ENCODE measurements at places on chromosomes 3 and 15.

GRCh38 chr15:35980719-35981118 lies 434.8 kb upstream of the DPH6 start:
- no peak for DNase-seq

DNA sequence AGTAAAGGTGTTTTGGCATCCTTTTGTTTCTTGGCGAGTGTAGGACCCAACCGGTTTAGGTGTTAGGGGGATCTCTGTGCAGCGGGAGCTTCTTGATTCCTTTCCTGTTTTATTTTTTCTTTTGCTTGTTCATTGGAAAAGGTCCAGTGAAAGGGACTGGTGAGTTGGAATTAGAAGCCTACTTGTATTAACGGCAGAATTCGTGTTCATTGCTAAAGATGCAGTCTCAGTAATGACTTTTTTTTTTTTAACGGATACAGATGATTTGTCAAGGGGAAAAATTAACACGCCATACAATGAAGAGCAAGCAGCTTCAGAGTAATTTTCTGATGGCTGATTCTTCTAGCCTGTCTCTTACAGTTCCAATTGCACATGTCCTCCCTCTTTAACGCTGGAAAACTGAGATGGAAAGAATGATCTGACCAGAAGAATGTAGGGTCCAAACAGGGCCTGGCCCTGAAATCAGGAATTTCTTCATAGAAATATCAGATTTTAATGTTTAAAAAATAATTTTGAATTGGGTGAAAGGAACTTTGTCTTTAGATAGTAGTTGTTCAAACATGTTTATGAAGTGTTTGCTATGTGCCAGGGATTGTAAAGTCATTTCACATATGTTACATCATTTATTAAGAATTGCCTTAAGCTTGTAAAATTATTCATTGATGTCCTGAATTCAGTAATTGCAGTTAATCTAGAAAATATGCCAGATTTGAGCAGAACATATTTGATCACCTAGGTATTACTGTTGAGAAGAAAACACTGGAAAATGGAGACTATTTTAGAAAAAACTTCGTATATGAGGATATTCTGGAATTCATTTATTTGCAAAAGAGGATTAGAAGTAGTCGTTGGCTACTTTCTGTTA lies 1.4 kb downstream of the MAPK6 start:
- DNase-seq: no peak

DNA sequence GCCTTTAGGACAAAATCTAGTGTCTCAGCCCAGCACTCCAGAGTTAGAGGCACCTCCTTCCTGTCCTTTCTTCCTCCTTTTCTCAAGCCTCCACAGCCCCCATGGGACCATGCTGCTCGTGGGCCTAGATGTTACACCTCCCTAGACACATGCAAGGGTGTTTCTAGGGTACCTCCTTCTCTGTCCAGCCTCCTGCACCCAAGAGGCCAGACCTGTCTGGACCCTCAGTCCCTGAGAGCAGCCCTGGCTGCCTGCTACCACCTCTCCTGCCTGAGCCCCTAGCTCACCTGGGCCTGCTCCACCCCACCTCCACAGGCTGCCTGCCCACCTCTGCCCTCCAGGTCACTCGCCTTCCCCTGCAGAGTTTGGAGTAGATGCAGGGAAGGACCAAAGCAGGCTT lies 5.2 kb downstream of the LOXL1 start:
- DNase-seq: no peak

DNA sequence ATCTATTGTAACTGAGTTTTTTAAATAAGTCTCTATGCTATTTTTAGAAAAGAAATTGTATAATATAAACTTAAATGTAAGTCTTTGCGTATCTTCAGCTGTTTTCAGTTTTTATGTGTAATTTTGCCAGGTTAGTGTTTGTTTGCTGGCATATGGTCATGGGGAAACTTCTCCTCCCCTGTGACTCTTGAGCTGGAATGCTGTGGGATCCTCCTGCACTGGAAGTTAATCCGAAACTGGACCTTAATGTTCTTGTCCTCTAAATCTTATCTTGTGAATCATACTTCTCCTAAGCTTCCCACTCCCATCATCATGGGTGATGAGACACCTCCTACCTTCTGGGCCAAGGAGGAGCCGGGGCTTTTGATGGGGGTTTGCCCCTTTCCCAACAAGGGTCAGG lies 52.4 kb upstream of the CHST2 start:
- no peak for DNase-seq

GRCh38 chr15:72934921-72935320 lies 117.3 kb upstream of the NEO1 start:
- DNase-seq: no peak

GRCh38 chr3:178849199-178849910 lies 222.3 kb downstream of the ZMAT3 start:
- DNase-seq: peak; percentile 26

GRCh38 chr3:126439968-126440708 lies 35.6 kb downstream of the ZXDC start:
- no peak for DNase-seq

DNA sequence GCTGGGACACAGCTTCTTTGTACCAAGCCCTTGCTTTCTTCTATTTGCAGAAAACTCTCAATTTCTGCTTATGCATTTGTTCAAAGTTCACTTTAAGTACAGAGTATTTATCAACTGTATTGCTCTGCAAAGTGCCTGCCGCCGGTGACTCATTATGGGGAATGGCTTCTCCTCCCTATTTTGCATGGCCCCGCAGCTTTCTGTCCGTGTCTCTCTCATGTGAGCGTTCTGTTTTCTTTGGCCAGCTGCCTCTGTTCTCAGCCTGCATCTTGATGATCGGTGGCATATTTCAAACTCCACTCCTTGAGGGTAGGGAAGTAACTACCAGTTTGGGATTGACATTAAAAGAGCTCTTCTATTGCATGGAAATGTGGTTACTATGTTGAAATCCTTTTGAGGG lies 28.6 kb upstream of the ST8SIA2 start:
- DNase-seq: no peak

DNA sequence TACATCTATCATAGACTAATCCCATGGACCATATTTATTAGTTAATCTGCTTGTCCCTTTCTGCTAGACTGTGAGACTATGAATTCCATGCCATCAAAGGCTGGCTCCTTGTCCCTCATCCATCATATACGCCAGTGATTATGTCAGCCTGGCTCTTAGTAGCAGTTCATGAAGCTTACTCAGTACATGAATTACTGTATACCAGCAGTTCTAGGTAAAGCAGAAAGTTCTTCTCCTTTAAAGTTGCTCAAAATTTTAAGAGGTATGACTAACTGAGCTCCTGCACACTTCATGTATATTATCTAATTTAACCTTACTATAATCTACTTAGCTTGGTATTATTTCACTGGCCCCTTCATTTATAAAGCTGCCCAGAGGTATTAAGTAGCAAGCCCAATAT lies 190.9 kb upstream of the TBL1XR1 start:
- DNase-seq: no peak

DNA sequence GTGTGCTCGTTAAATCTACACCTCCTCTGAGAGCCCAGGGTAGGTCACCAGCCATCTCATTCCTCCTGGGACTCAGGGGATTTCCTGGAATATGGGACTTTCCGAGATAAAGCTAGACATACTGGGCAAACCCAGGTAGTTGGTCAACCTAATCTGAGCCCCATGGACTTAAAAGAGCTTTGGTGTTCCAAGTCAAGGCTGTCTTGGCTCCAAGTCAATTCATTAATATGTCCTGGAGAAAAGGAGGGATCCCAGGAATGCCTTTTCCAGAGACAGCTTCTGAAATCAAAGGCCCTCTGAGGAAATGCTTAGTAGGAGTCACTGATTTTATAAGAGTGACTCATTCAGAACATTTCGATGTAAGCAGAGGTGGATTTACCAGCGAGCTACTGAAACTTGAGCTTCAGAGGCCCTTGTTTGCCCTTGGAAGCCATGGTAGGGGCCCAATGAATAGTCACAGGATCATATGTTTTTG lies 137.3 kb upstream of the UBE2E1 start:
- DNase-seq: no peak

DNA sequence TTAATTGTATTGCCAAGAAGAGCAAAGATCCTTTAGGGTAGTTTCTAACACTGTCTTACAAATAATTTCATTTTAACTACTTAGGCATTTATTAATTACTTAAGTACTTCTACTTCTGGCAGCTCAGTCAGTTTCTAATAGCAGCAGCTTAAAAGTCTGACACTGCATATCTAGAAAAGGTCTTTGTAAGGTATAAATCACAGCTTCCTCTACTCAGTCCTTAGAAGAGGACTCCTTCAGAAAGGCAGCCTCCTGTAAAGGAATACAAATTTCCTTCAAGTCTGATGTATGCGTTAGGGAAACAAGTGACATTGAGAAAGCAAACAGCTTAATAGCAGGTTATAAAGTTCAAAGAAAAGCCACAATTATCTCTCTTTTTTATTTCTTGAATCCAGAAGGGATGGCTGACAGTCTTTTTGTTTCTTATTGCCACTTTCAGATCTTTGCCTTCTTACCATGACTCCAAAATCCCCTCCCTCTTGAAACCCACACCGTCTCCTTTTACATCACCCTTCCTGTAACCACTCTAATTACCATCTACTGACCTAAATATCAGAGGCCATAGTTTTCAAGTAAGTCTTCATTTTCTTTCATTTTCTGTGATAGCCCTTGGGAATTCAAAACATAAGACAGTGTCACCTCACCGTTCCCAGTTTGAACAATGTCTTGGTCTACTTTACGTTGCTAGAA lies 109.5 kb downstream of the CGGBP1 start:
- DNase-seq: no peak

GRCh38 chr15:70435872-70436271 lies 327.5 kb downstream of the UACA start:
- no peak for DNase-seq

DNA sequence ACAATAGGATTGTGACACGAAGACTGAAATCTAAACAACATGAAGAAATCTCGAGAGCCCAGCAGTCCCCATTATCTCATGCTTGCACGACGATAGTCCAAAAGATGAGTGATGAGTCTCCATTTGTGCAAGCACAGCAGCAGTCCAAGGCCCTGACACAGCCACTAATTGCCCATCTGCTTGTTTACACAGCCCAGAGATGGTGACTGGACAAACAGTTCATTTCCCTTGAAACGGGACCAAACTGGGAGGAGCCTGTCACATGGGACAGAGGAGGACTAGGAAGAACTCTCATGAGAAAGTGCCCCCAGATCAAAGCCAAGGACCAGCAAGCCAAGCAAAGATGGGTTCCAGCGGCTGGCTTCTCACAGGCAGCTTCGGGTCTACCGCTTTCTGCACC lies 121.0 kb downstream of the GREM1 start:
- no peak for DNase-seq

- DNase-seq: no peak
Observed at GRCh38 chr3:24679429-24679828, 184.8 kb upstream of the THRB start.

Data from NCI-H1105 (cell line).